ELF-1 (cell line): ENCODE measurements at places on chromosomes 11 and 22.

- no peak for DNase-seq
These were observed 1183.6 kb downstream of the BRD1 start for GRCh38 chr22:48644108-48644507.

GRCh38 chr22:40179526-40179925, 1.8 kb downstream of the TNRC6B start:
- no peak for DNase-seq

DNA sequence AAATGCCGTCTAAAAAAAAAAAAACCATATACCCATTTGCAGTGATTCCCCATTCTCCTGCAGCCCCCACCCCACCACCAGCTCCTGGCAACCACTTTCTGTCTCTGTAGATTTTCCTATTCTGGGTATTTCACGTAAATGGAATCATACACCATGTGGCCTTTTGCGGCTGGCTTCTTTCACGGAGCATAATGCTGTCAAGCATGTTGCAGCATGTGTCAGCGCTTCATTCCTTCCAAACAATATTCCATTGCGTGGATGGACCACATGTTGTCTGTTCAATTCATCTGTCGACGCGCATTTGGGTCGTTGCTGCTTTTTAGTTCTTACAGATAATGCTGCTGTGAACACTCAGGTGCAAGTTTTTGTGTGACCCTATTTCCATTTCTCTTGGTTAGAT, 14.8 kb upstream of the EMID1 start:
- DNase-seq = no peak

- no peak for DNase-seq
These were observed 8.9 kb downstream of the MTMR2 start for GRCh38 chr11:95915051-95915450.

DNA sequence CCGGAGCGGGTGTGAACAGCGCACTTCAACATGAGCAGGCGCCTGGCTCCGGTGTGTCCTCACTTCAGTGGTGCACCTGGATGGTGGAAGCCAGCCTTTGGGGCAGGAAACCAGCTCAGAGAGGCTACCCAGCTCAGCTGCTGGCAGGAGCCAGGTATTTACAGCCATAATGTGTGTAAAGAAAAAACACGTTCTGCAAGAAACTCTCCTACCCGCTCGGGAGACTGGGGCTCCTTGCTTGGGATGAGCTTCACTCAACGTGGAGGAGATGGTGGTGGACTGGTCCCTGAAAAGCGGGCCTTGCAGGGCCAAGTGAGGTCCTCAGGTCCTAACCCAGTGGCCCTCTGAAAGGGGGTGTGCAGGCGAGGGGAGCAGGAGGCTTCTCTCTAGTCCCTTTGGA, 7.5 kb downstream of the MCAM start:
- DNase-seq = no peak

DNA sequence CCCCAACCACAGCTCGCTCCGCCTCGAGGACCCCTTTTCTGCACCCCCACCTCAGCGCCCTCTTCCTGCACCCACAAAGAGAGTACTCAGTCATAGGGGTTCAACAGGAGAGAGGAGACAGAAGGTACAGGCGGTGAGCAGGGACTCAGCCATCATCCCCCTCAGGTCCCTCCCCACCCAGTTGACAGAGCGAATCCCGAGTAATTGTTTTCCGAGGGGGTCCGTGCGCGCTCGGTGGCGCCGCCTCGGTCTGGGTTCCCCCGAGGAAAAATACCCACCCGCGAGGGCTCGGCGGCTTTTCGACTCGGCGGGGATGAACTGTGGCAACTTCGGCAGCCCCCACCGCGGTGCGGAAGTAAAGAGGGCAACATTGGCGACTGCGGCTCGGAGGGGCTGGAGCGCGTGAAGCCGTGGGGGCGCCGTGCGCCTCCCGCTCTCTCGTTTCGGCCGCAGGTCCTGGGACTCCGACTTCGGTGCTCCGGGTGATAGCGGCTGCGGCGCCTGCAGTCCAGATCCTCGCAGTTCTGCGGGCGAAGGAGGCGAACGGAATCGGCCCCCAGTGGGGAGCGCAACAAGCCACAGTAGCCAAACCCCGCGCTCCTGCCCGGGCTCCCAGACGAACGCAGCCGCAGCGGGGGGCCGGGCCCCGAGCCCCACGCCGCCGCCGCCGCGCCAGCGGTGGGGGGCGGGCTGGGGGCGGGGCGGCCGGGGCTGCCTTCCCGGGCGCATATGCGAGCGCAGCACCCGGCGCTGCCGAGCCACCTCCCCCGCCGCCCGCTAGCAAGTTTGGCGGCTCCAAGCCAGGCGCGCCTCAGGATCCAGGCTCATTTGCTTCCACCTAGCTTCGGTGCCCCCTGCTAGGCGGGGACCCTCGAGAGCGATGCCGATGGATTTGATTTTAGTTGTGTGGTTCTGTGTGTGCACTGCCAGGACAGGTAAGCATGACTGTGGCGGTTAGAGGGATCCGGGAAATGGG, at the start of gene NELL1:
Gene NELL1 (plus strand): TSS at position 743 of the 976 bp plus-strand sequence.
- DNase-seq = peak; percentile 18

DNA sequence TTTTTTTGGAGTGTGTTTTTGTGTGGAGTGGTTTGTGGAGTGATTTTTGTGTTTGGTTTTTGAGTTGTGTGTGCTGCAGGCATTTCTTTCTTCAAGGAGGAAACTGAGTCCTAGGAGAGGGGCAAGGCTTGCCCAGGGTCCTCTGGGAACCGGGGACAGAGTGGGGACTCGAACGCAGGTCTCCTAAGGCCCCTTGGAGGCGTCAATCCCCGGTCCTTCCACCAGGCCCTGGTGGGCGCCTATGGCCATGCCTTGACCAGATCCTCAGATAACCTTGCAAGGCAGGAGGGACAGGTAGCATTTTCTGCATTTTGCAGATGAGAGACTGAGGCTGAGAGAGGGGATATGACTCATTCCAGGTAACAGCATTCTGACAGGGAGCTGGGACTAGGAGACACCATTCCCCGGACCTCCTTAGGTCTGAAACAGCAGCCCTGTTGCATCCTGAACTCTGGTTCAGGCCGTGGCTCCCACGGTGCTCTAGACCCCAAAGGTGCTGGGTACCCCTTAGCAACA, 39.1 kb downstream of the MYO7A start:
- no peak for DNase-seq

DNA sequence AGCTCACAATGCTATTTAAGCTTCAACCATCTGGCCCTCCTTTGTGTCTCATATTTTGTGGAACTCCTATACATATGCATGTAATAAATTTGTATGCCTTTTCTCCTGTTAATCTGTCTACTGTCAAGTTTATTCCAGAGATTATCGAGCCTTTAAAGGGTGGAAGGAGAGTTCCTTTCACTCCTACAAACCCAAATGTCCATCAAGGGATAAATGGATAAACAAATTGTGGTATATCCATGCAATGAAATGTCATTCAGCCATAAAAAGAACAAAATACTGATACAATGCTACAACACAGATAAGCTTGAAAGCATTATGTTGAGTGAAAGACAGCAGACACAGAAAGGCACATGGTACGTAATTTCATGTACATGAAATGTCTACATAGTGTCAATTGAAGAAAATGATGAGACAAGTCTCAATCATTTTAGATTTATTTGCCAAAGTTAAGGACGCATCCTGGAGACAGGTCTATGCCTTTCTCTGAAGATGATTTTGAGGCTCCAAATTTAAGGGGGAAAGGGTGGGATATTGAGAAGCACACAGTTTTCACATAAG, 17.7 kb upstream of the FEZ1 start:
- no peak for DNase-seq

DNA sequence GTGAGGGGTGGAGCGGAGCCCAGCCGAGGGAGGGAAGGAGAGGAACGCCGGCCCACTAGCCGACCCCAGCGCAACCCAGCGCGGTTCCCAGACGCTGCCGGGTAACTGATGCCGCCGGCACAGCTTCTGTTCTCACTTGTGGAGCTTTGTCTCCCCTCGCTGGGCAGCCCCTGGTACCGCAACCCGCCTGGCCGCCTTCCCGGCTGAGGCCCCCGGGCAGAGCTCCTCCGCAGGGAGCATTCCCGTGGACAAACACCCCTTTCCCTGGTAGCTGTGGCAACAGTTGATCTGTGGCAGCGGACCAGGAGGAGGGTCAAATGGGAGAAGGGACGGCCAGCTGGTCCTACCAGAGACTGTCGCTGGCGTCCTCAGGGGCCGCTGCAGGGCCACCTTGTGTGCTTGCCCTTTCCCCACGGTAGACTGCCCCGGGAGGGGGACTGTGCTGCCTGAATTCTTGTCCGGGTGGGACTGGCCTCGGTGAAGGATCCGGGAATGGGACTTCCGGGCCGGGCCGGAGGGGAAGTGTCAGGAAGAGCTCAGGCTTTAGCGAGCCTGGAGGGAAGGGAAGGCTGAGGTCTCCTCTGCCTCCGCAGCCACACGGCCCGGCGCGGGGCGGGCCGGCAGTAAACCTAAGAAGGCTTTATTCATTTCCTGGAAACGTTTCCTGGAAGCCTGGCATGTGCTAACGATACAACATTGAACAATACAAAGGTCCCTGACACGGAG, 468.0 kb downstream of the OPCML start:
- peak; percentile 97 for DNase-seq

DNA sequence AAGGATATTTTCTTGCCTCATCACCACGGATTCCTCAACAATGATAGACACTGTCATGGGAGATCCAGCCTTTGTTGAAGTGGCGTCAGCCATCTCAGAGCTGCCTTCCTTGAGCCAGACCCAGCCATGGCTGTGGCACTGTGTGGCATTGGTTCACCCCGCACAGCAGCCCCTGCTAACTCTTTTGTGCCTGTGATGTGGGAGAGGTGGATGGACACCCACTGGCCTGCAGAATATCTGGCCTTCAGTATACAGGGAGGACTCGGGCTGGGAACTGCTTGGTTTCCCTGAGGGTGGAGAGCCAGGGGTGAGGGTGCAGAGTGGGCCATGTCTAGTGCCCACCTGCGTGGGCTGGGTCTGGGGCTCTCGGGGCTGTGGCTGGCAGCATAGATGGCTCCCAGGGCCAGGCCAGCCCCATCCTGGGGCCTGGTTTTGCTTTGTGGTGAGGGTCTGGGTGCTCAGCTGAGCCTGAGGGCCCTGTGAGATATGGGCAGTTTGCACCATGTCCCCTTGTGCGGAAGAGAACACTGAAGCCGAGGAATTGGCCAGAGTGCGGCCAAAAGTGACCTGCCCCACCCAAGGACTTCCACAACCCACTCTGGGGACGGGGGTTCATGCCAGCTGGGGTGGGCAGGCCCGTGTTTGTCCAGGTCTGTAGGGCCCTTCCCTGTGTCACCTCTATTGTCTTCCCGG, 6.1 kb downstream of the CLDN5 start:
- no peak for DNase-seq

- no peak for DNase-seq
These were observed 442.9 kb upstream of the RAG2 start for GRCh38 chr11:37040921-37041320.

GRCh38 chr22:49512487-49513165, 315.0 kb downstream of the BRD1 start:
- DNase-seq = no peak

- no peak for DNase-seq
These were observed 352 bp downstream of the C22orf23 start for GRCh38 chr22:37953062-37953436.

GRCh38 chr11:117097389-117098268, 599 bp downstream of the SIK3 start:
- peak; percentile 51 for DNase-seq

DNA sequence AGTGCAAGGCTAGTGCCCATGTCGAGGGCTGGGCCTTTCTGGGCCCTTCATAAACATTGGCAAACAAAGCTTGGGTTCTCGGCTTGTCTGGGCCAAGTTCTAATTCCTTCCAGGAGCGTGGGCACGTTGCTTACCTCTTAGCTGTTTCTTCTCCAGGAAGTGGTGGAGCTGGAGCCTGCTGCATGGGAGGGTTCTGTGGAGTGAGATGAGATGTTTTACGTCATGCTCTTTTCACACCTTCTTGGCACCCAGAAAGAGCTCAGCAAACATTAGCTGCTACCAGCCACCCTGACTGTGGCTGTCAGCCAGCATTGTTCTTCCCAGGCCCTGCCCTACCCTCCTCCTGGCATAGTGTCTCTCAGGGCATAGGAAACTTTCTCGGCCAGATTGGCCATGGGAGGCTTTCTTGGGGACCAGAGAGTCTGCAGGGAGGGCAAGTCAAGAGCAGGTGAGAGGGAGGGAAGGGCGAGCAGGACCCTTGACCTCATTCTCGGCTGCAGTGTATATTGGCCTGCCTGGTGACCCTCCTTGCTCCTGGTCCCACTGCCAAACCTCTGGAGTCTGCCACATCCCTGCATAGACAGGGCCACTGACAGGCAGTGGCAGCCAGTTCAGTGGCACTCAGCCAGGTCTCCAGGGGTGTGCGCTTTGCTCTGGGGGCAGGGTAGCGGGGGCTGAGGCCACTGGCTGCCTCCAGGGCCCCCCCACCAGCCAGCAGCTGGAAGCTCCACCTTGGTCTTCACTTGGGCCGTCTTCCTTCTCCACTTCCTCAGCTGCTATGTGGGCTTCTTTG, 98.8 kb downstream of the BCR start:
- no peak for DNase-seq

DNA sequence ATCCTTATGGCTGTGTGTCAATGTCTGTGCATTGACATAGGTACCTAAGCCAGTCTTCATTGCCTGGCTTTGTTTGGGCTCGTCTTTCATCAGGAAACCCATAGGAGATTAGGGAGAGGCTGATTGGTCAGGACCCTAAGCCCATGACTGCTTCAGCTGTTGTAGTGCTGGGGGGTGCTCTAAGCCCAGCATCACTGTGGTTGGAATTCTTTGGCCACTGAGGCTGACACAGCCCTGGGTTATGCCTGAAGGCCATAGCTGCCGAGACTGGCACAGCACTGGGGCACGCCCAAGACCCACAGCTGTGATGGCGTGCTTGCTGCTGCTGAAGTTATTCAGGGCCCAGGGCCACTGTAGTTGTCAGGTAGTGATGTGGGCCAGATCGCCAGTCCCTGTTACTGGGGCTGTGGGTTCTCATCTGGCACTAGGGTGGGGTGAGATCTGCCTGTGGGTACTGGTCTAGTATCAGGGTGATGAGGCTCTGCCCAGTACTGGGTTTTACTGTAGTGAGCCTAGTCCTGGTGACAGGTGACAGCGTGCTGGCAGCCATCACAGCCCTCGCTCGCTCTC, 4.9 kb downstream of the USP18 start:
- DNase-seq = no peak

- no peak for DNase-seq
These were observed 92.8 kb downstream of the DDX10 start for GRCh38 chr11:108757630-108758029.

DNA sequence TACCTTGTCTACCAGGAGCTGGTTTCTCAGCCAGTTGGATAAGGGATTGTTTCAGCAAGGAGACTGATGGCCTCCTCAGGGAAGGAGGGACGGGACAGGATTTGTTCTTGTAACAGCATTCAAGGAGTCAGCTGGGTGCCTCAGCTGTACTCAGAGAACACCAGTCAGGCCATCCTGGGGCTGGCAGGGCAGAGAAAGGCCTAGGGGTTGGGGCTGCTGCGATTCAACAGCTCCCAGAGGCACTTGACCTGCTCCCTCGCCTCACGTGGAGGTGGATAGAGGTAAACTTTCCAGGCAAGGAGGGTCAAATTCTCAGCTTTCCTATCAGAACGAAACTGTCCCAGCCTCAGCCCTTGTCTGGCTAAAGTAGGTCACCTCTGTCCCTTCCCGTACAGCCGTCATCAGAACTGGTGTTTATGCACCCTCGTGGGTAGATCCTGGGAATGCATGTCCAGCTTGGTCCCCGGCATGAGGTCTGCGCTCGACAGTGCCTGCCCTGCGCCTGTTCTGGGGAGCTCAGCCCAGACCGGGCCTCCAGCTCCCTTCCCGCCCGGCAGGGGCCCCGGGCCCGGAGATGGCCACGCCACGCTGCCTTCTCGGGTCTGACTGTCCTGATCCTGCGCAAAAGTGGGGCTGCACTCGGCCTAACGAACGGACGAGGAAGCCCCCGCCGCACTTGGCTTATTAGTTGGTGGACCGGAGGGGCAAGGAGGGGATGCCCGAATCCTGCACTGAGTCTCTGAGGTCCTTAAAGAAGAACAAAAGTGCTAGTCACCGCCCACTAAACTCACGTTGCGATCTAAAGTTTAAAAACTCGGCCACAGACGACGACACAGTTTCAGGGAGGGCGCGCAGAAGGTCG, 762 bp upstream of the CCDC134 start:
- peak; percentile 39 for DNase-seq
